H54 (cell line): ENCODE measurements at places on chromosomes 16 and 17.

- no peak for DNase-seq
Observed at GRCh38 chr17:30116345-30116660, 313 bp upstream of the NSRP1 start.

GRCh38 chr17:80291691-80292487, 31.2 kb downstream of the RNF213 start:
- DNase-seq = no peak

DNA sequence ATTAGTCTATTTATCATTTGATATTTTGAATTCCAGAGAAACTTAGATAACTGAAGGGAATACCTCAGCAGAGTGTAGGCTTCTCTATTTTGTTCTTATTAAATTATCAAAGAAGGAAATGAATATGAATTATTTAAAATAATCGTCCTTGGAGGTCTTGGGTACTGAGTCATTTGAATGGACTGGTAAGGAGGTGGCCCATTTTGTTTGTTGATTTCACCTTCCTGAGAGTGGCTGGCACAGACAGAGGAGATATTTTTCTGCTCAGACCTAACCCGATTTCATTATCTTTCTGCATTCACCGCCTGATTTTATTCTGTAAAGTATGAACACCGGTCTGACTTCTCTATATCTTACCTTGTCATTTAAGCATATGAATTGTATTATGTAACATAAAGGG, 88.0 kb downstream of the USP22 start:
- DNase-seq = no peak

DNA sequence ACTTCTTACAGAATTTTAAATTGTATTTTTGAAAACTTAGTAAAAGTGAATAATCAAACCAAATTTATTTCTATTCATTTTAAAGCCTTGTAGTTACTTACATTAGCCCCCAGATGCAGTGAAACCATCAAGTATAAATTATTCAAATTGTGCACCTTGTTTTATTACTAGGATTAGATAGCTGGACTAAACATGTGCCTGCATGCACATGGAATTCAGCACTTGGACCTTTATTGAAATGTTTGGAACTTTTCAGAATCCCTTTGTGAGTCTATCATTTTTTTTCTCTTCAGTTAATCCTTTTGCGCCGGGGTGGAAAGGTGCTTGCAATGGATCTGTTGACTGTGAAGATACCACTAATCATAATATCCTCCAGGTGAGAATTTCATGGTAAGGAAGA, 4.7 kb downstream of the ZPBP2 start:
- no peak for DNase-seq
